ENCODE measurements at places on chromosomes 11 and 22.

GRCh38 chr22:37353839-37354238 lies 71.5 kb downstream of the CYTH4 start:
- no peak for DNase-seq

DNA sequence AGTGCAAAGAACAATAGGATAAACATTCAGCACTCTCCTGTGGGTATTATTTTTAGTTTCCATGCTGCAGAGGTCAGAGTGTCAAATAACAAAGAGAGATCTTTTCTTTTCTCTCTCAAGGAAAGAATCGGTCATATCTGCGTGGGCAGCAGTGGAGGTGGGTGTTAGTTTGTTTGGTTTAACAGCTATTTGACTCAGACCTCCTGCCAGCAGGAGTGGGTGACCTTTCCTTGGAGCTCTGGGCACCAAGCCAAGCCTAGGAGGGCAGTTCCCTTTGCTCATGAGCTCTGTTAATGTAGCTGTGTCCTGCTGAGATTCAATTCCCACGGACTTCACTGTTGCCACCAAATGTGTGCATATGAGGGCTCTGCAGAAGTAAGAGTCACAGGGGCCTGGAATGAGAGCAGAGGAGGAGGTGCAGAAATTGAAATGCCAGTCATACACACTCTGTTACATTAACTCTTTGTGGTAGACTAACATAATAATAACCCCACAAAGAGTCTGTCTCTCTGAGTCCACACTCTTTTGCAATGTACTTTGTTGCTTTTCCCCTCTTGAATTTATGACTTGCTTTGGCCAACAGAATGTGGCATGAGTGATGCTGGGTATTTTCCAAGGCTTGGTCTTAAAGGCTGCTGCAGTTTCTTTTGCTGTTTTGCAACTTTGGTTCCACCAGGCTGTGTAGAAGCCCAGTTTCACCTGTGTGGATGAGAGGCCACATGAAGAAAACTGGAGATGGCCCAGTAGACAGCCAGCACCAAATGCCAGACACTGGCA lies 76.0 kb upstream of the GRK3 start:
- no peak for DNase-seq

DNA sequence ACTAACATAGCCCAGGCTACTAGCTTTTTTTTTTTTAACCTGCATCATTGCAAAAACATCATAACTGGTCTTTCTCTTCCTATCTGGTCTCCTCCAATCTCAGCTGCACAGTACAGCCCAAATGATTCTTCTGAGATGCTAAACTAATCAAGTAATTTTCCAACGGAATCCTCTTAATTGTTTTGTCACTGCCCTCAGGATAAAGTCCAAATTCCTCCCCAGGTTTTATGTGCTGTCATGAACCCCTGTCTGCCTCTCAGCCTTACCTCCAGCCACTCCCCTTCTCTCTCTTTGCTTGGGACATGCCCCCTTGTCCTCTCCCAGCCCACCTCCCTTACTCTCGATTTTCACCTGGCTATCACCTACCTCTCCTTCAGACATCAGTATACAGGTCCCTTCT lies 12.5 kb downstream of the APBB1 start:
- no peak for DNase-seq

DNA sequence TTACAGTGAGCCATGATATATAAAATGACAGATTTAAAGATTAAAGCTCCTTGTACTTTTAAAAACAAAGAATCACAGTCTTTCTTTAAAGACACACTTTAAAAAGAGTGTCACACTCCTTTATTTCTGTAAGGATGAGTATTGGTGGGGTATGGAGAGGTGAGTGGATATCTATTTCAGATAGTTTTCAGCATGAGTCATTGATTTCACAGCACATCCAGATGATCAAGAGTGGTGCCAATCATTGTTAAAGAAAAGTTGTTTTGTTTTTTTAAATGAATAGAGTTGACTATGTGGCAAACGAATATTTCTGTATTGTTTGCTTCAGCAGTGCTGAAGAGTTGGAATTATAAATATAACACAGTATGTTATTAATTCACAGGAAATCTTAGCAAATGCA lies 52.5 kb downstream of the FAR1 start:
- DNase-seq = no peak

DNA sequence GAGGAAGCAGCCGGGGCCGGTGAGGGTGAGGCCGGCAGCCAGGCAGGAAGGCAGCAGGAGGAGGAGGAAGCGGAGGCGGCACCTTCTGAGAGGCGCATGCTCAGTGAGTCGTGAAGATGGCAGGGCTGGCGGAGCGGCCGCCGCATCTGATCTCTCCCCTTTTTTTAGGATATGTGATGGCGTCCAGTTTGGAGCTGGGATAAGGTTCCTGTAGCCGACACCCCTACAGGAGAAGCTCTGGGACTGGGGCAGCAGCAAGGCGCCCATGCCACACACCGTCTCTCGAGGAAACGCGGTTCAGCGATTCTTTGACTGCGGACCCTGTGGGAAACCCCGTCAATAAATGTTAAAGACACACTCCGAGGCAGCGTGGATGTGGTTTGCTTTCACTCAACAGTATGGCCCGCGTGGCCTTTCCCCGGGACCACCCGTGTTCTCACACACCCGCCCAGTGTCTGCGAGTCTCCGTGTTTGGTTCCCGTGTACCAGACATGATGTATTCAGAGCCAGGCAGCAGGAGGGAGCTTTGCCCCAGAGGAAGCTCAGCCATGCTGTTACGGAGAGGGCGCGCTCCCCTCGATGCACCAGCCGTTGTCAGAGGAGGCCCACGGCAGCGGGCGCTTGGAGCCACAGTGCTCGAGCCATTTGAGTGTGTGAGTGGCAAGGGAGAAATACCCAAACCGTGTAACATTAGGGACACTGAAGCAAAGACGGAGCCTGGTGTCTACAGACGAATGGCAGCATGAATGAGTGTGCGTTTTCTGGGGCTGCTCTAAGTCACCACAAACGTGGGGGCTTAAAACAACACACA lies 27.7 kb upstream of the PARVB start:
- DNase-seq = peak; percentile 49

DNA sequence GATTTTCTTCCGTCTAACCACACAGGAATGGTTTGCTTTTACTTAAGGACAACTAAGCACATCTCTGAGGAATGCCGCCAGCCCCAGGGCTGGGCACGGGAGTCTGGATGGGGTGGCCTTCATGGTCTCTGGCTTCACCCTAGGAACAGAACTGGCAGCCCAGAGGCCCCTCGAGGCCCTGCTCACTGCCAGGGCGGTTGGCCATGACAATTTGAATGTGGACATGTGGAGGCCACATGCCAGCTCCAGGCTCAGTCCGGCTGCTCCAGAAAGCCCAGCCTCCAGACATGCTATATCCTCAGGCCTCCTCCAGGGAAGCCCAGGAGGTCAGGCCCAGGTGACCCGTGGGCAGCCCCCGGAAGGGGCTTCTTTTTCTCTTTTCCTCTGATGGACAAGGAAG lies 84.0 kb upstream of the FGF3 start:
- no peak for DNase-seq

- DNase-seq = peak; percentile 63
Measured at GRCh38 chr22:50010676-50011446, 1.7 kb downstream of the IL17REL start.

DNA sequence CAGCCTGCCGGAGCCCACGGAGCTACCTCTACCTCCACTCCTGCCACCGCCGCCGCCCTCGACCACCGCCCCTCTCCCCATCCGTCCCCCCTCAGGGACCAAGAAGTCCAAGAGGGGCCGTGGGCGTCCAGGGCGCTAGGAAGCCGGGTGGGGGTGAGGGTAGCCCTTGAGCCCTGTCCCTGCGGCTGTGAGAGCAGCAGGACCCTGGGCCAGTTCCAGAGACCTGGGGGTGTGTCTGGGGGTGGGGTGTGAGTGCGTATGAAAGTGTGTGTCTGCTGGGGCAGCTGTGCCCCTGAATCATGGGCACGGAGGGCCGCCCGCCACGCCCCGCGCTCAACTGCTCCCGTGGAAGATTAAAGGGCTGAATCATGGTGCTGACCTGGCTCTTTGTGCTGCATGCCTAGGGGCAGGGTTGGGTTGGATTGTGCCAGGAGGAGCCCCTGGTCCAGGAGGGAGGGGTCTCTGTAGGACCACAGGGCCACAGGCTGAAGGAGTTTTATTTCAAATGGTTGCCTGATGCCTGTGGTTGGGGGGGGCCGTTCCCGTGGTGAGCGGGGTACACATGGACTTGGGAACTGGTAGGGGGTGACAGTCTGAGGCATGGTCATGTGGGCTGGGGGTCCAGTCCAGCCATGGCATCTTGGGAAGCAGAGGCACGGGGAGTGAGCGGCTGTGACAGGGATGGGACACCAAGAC lies 2.3 kb downstream of the PTPRCAP start:
- no peak for DNase-seq

GRCh38 chr22:31754813-31755212 lies 994 bp downstream of the DEPDC5 start:
- DNase-seq = no peak

DNA sequence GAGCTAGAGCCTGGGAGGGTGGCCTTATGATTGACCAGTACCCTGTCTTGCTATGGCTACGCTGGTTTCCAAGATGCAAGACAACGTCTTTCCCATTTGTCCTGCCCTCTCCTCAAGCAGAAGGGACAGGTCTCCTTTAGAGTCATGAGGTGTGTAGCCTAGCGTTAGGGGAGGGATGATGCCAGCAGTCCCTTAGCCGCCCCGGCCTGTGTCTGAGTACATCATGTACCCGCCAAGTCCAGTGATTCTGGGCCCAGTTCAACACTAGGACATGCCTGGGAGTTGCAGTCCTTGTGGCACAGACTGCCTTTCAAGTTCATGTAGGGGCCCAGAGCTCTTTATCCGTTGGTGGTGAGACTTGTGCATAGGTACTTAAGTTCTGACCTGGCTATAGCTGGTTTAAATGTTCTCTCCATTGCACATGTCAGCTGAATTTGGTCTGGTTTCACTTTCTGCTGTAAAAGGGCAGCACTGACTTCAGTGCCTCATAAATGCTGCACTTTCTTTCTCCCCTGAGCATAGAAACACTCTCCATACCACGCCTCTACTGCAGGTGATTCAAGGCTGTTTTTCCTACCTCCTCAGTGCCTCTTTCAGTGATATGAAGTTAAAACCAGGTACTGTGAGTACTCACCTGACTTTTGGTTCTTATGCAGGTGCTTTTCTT lies 151.1 kb downstream of the METTL15 start:
- no peak for DNase-seq

- DNase-seq = no peak
Measured at GRCh38 chr11:43941257-43941994, 1.0 kb upstream of the C11orf96 start.

GRCh38 chr11:117309310-117309709 lies 6.7 kb downstream of the BACE1 start:
- DNase-seq = no peak

- no peak for DNase-seq
Measured at GRCh38 chr11:103881584-103881983, 154.9 kb upstream of the DDI1 start.

GRCh38 chr11:18193010-18193409 lies 20.4 kb downstream of the MRGPRX4 start:
- DNase-seq = no peak

DNA sequence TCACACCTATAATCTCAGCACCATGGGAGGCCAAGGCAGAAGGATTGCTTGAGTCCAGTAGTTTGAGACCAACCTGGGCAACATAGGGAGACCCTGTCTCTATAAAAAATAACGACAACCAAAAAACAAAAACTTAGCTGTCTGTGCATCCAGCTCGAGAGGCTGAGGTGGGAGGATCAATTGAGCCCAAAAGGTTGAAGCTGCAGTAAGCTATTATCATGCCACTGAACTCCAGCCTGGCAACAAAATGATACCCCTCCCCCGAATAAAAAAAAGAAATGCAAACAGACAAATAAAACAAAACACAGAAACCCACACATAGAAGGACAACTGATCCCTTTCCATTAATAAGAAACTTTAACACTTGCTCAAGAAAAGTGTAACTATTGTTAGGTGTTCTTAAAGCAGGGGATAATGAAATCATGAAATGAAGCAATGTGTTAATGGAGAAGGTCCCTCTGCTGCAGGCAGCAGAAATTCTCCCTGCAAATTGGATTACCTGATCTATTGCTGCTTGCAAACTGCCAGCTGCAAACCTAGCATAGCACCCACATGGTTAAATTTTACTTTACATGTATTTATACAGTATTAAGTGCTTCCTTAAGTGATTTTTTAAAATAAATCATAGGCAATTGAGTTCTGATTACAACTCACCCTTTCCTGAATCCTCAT lies 226.3 kb downstream of the SBF2 start:
- no peak for DNase-seq

GRCh38 chr11:84012171-84012826 lies 726.1 kb upstream of the CCDC90B start:
- no peak for DNase-seq

- DNase-seq = no peak
Measured at GRCh38 chr11:95863486-95864140, 60.3 kb downstream of the MTMR2 start.

DNA sequence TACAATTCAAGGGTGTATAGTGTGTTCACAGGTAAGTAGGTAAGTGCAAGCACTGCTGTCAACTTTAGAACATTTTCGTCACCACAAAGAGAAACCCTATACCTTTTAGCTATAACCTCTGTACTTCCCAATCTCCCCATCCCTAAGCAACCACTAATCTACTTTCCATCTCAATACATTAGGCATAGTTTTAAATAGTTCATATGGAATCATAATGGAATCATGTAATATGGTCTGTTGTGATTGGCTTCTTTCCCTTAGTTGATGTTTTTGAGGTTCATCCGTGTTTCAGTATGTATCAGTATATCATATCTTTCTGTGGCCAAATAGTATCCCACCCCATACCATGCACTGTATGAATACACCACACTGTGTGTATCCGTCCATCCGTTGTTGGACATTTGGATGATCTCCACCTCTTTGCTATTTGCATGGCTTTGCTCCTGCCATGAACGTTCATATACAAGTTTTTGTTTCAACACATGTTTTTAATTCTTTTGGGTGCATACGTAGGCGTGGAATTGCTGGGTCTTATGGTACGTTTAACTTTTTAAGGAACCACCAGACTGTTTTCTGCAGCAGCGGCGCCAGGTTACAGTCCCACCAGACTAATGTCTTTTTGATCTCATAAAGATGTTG lies 27.7 kb upstream of the OPCML start:
- no peak for DNase-seq

DNA sequence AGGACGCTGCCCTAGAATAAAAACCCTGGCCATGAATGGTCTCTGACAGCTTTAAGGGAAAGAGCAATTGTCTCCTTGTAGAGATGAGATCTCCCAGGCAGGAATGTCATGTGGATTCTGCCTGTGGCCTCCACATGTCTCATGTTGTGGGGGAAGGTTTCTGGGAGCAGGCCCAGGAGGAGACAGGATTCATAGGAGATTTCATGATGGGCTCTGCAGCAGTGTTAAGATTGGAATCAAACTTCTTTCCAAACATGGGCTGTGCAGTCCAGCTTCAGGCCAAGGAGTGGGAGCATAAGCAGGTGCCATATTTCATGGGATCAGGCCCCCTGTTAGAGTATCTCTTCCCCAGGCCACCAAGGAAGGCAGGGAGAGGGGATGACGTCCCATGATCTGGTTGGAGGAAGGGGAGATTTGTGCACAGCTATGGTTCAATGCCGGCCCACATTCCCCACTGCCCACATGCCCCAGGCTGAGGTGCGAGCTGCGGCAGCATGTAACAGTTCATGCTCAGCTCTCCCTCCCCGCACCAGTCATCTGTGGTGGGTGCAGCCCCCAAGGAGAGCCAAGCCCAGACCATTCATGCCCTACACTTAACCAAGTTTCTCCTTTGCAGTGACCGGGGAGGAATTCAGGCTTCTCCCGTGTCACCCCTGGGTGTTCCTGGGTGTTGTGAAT lies 42.5 kb downstream of the LMO1 start:
- no peak for DNase-seq
